Hematopoietic multipotent progenitor cell treated with erythropoietin and hydrocortisone succinate and interleukin-3 and kit ligand, for 8 days (in vitro differentiated cells): ENCODE measurements at places on chromosomes 6 and 20.

DNA sequence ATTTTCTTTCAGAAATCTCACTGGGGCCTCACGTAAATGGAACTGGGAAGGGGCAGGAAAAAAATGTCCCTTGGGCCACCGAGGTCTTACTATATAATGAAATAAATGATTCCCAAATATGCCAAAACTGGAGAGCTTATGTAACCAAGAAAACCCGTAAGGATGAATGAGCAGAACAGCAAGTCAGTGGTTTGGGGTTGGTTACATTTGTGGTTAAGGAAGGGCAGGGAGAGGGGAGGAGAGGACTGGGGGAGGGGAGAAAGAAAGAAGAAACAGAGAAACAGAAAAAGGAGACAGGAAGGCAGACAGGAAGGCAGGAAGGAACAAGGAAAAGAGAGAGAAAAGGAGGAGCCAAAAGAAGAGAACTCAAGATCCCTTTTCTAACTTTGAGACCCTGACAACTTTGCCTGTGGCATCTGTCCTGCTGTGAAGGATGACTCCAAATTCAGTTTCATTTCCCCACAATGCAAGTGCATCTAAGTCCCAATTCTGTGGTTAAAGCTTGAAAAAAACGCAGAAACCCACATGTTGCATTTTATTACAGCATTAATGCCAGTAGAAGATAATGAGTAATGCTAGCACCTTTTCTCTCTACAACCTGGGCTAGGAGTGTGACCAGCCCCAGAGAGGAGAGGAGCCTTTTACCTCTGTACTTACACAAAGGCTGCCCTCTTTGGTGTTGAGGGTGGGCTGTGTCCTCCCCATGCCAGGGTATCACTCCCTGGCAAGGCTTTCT, 10.8 kb upstream of the ARMC2 start:
- peak; percentile 38 for DNase-seq

- DNase-seq: no peak
These were observed 610.5 kb downstream of the TFAP2B start for GRCh38 chr6:51429017-51429712.

GRCh38 chr20:17495826-17496225, 35.4 kb downstream of the BFSP1 start:
- no peak for DNase-seq

DNA sequence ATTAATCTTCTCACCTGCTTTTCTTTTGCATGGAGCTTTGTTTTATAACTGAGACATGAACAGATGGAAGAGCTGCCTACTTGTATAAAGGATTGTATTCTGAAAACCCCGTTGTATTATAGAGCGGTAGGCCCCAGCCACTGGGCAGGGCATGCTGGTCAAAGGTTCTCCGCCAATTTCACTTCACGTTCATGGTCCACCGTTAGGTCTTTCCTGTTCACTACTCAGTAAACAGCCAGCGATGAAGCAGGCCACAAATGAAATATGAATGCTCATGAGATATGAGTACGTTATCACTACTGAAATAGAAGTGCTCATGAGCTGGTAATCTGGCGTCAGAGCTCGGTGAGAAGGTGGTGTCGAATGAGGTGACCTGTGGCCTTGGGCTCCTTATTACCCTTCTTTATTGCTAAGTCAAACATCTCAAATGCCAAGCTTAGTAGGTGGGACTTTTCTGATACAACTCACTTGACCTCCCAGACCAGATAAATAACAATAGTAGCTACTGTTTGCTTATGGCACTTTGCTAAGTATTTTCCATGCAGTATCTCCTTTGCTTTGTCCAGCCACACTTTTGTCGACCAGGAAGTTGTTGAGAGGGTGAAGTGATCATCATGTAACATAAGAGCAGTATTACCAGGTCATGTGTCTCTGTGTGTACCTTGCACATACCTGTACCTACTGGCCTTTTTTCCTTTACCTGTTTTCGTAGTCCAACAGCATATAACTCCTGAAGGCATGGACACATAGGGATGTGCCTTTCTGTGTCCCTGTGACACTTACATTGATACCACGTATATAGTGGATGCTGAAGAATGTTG, 16.7 kb downstream of the EDN3 start:
- no peak for DNase-seq

- peak; percentile 72 for DNase-seq
These were observed 5.1 kb downstream of the DIDO1 start for GRCh38 chr20:62921119-62921687.
